Activated naive CD8-positive, alpha-beta T cell treated with anti-CD3 and anti-CD28 coated beads, Interleukin-2, amount 50 U/mL, for 24 hours (primary cell): ENCODE measurements at places on chromosomes 1 and 21.

DNA sequence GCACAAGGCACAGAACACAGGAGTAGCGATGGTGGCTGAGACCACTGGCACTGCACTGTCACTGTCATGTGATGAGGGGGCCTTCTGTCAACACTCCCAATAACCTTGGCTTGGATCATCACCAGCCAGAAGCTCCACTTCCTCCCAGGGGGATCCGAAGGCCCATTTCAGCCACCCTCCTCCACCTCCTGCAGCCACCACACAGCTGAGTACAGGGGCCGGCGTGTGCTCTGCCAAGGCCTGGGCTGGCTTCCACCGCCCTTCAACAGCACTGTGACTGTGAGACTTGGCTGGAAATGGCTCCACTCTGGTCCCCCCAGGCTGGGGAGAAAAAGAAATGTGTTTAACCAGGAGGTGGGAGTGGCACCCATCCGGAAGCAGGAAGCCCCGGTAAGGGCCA, 9.9 kb upstream of the NADK start:
- no peak for DNase-seq

DNA sequence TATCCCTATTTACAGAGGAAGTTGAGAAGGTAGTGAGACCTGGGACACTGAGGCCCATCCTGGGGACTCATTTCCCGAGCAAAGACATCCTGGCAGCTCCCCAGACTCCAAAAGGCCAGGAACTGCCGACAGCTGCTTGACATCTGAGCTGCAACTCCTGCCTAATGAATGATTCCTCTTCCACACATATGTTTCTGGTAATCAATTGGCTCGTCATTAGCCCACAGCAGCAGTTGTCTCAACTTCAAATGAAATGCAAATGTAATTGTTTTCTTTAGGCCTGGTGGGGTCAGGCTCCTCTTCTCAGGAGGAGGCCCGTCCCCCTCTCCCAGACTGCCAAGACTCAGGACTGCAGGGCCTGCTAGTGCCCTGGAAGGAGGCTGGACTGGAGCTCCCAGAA, 61.8 kb upstream of the DISP3 start:
- DNase-seq: no peak

DNA sequence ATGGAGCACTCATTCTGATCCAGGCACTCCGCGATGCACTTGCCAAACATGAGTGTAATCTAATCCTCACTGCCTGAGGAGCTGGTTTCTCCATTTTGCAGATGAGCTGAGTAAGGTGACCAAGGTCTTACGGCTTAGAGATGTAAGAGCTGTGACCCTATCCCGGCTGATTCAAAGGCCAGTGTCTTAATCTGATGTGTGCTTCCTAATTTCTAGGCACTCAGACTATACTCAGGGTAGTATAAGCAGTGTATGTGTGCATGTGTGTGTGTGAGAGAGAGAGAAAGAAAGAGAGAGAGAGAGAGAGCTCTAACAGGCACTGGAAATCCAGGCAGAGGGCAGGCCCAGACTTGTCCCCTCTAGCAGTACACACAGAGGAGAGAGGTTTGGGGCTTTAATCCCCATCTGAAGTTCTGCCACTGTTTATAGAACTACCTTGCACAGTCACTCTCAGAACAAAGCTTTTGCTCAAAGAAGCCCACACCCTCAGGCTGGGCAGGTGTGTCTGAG, 188.2 kb downstream of the ZBTB18 start:
- DNase-seq: no peak

DNA sequence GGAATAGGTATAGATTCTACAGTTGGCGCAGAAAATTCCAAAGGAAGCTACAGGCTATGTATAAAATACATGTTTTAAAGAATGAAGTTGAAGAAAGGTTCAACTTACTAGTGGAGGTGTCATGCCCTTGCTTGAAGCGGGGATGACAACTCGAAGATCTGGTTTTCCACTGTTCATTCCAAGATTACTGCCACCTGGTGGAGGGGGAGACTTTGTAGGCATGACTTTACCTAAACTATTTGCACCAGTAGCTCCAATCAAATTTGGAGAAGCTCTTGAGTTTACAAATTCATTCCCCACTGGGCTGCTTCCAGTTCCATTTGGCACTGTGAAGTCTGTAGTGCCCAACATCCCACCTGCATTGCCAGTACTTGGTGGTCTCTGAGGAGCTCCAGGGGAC, 81.7 kb downstream of the AXDND1 start:
- DNase-seq: no peak

DNA sequence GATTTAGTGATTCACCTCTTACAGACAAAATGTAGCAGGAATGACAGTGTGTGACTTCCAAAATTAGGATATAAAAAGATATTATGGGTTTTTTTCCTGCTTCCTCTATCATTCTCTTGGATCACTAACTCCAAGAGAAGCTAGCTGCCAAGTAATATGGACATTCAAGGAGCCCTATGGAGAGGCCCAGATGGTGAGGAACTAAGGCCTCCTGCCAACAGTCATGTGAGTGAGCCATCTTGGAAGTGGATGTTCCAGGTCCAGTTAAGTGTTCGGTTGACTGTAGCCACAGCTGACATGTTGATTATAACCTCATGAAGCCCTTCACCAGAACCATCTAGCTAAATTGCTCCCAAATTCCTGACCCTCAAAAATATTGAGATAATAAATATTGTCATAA, 38.8 kb downstream of the CD160 start:
- no peak for DNase-seq

- no peak for DNase-seq
These were observed 60.4 kb downstream of the CYYR1 start for GRCh38 chr21:26512664-26513063.
